ENCODE measurements at places on chromosomes 5 and 9.

DNA sequence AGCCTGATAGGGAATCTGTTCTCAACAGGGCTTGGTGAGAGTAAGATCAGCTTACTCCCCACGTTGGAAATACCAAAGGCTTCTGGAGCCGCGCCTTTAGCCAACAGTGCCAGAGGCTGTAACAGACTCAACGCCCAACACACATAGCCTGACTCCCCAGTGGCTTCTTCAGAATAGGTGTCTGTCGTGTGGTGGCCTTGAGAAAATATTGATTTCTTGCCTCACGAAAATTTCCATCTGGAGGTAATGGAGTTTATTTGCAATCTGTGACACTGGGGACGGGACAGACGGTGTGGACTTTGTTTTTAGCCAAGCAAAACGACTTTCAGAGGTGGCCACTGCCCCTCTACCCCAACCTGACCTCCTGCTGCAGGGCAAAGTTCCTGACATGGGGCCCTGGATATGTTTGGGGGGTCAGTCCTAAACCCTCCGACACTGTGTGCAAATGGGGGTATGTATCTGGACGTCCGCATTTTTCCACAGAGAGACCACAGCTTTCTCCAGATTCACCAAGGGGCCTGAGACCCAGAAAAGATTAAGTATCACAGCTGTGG is 189.3 kb downstream of the CDK5RAP2 start:
- peaks cover 56% of the 10 kb centered on the region for H3K36me3 ChIP-seq
- H3K4me1 ChIP-seq = peaks cover 28% of the 10 kb centered on the region
- H3K27me3 ChIP-seq = no peaks in the 10 kb centered on the region
- no peak for DNase-seq

DNA sequence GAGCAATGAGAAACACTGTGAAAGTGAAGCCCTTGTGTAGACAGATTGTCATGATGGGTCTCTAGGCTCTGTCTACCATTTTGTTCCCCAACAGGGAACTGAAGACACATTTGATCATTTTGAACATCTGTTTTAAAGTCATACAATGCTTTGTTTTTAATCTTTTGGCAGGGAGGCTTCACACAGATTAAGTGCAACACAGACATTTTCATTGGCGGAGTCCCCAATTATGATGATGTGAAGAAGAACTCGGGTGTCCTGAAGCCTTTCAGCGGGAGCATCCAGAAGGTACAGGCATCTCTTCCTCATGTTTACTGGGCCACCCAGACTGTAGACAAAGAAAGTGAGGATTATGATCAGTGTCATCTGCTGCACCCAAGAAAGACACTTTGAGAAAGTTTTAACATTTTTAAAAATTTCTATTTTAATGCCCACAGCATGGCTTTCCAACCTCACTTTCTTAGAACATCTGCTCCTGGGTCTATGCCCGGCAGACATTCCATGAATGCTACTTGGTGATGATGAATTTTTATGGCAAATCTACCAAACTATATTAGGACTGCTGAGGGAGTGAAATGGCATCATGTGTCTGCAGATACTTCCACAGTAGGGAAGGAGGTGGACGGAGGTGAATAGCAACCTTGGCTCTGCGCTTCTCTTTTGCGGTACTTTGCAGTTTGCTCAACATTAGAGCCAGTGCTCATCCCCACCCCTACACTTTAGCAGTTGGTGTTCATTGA is 121.3 kb downstream of the LIFR start:
- DNase-seq = no peak
- H3K4me3 ChIP-seq = no peak overlapping the region
- no peaks in the 10 kb centered on the region for H3K36me3 ChIP-seq
- H3K27me3 ChIP-seq = peaks cover 33% of the 10 kb centered on the region
- no peak overlapping the region for H3K27ac ChIP-seq

DNA sequence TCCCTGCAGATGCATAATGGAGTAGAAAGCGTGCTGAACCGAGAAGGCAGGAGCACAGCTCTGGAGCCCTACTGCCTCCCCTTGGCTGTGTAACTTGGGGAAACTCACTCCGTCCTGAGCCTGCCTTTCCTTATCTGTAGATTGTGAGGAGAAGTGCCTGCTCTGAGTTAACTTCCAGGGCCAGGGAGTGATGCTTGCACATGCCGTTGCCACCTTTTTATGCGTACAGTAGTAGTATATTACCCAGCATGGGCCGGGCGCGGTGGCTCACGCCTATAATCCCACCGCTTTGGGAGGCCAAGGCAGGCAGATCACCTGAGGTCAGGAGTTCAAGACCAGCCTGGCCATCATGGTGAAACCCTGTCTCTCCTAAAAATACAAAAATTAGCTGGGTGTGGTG is 87.1 kb downstream of the PDZD2 start:
- H3K27ac ChIP-seq = no peak overlapping the region
- no peaks in the 10 kb centered on the region for H3K4me1 ChIP-seq
- no peak overlapping the region for H3K4me3 ChIP-seq

GRCh38 chr9:23081377-23081776 is 634.8 kb downstream of the DMRTA1 start:
- H3K4me1 ChIP-seq = no peaks in the 10 kb centered on the region
- H3K27me3 ChIP-seq = no peaks in the 10 kb centered on the region
- H3K27ac ChIP-seq = no peak overlapping the region
- no peak overlapping the region for H3K4me3 ChIP-seq
- no peak for DNase-seq

DNA sequence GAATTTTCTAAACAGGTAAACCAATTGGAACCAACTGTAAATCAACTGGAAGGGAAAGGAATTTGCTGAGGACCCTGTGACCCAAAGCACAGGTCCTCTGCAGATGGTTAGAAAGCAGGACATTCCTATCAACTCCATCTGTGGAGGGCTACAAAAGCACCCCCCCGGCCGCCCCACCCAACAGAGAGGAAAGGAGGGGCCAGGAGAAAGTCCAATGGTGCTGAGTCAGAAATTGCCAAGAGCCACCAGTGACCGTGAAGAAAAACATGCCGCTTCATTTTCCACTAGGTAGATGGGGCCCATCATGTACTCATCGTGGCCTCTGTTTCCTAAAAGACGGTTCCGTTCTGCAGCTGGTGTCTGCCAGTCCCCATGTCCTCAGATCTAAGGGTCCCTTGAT is 66.3 kb downstream of the RAPGEF1 start:
- no peaks in the 10 kb centered on the region for H3K27me3 ChIP-seq
- H3K27ac ChIP-seq = peak overlapping the region; percentile 32
- DNase-seq = no peak
- H3K4me1 ChIP-seq = peaks cover 89% of the 10 kb centered on the region

DNA sequence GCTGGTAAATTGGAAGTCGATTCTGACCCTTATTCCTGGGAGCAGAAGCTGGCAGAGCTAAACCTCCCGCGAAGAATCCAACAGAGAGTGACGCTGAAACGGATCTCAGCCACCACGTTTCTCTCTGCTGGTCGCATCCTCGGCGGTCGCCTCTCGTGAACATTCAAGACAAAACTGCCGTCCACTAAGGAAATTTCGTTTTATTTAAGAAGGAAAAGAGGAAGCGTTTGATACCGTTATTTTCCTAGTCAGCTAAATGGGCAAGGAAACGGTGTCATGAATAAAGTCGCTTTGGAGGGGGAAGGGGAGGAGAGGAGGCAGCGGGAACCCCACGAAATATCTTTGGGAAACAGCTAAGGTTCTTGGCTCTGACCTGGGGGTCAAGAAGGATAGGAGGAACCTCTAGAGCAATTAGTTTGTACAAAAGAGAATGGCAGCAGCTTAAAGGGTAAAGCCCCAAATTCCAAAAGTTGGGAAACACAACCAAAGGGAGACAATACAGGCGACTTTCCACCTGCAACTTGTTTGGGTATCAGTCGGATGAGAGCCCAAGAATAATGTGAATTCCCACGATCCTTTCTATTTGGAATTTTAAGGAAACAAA is 1.9 kb downstream of the FOXB2 start:
- H3K27ac ChIP-seq = peak overlapping the region; percentile 2
- peaks cover 77% of the 10 kb centered on the region for H3K27me3 ChIP-seq
- peaks cover 8% of the 10 kb centered on the region for H3K36me3 ChIP-seq

DNA sequence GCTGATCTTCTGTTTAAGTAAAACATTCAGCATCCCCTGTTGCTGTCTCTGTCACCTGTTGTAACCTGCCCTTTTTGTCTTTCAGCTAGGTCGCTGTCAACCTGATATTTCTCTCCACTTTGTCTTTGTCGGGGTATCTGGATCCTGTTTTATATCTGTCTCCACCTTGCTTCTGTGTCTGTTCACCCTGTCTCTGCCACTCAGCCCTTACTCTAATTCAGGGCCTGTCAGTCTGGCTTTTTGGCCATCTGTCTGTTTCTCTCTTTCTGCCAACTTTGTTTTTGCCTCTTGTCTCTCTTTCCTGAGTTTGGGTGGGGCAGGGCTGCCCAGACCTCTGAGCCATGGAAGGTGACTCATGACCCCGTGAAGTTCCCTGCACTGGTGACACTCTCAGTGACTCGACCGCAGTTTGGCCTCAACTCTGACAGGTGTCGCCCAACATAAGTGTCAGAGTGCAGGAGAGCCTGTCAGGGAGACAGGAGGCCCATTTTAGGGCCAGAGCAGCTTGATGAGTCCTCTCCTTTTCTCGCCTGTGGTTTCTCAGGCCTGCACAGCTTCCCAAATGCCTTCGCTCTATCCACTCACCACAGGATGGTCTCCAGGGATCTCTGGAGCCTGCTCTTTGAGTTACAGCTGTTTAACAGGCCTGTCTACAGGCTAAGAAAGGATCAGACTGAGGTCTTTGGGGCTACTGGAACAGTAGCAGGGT is 868 bp downstream of the ZBTB43 start:
- DNase-seq = peak; percentile 89
- peaks cover 42% of the 10 kb centered on the region for H3K4me1 ChIP-seq
- peak overlapping the region; percentile 83 for H3K4me3 ChIP-seq

- no peak overlapping the region for H3K4me3 ChIP-seq
- H3K4me1 ChIP-seq = peaks cover 44% of the 10 kb centered on the region
- no peak for DNase-seq
- peaks cover 3% of the 10 kb centered on the region for H3K36me3 ChIP-seq
- no peak overlapping the region for H3K27ac ChIP-seq
Observed at GRCh38 chr5:54990841-54991258, 5.5 kb upstream of the ESM1 start.

GRCh38 chr5:34500236-34500847 is 155.8 kb upstream of the RAI14 start:
- H3K4me3 ChIP-seq = no peak overlapping the region
- no peak for DNase-seq
- H3K27ac ChIP-seq = no peak overlapping the region
- no peaks in the 10 kb centered on the region for H3K36me3 ChIP-seq
- peaks cover 10% of the 10 kb centered on the region for H3K4me1 ChIP-seq

All from activated CD8-positive, alpha-beta T cell treated with anti-CD3 and anti-CD28 coated beads, Interleukin-2, amount 10 ng/mL, durations not matched to agents 7 days and 5 days (primary cell).